ENCODE measurements at places on chromosomes 6 and 20. TPM values are rescaled to one million over a fixed set of nuclear protein-coding genes. Genes with fewer than 3 reads are reported as not detected.

DNA sequence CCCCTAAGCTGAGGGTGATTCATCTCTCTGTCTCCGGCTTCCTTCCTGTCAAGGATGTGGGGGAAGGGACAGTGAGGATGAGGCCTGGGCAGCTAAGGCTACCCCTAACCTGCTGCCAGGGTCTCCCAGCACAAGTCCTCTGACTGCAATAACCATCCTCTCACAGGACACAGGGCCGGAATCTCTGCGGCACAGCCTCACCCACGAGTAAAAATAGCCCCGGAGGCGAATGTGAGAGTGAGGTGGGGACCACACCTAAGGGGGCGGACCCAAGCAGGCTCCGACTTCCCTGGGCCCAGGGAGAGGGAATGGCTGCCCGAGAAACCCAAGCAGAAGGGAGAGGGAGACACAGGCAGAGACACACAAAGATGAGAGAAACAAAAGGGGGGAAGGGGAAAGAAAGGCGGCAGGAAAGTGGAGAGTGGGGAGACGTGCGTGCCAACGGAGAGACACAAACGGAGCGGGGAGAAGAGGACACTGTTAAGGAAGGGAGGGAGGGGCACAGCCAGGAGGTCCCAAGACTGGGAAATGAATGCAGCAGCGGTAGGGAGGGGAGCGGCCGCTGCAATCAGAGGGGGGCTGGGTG lies 1.4 kb downstream of the CLIC1 start:
- no peak for DNase-seq

DNA sequence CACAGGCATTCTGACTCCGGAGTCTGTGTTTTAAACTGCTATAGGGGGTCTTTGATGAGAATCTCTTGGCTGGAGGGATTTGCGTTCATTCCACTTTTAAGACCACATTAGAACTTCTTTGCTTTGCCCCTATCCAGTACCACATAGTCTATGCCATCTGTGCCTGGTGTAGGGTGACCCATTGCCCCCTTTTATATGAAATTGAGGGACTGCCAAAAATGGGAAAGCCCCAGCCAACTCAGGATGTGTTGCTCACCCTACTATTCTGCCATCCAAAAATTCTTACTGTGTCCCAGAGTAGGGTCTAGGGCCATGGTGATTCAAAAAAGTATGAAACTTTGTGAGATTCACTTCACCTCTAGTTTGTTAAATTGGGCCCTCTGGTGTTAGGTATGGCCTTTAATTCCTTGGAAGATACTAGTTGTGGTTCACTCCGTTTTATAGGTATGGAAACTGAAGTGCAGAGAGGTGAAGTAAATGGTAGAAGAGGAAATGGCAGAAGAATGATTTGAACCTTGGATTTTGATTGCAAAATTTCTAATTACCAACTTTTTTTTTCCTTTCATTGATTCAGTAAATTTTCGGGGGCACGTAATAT lies 1.4 kb downstream of the PFDN4 start:
- no peak for DNase-seq

- DNase-seq, result no peak
Observed at GRCh38 chr6:134458857-134459657, 141.1 kb upstream of the SGK1 start.

DNA sequence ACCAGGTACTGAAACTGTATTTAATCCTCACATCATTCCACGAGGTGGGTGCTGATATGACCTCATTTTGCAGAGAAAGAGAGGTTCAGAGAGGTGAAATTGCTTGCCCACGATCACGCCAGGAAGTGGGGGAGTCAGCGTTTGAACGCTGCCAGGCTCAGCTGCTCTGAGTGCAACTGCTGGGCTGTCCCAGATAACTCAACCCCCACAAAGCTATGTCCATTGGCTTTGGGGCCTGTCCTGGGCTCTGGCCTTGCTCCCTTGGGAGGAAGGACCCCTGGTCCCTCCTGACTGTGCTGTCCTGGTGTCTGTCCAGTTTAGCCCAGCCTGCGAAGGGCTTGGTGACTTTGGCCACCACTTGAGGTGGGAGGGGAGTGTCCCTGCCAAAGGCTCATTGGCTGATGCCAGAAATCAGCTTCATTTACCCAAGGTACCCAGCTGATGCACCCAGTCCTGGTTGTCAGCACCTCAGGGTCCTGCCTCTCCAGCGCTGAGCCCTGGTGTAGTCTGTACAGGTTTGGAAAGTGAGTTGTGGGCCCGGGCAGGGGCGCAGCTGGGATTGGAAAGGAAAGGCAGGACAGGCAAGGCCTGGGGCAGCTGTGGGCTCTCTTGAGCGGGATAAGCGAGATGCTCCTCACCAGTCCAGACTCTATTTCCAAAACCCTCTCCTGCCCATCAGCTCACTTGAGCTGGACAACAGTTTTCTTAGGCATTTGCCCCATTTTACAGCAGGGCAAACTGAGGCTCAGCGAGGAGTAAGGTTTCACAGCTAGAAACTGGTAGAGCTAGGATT lies 38.5 kb downstream of the SUN5 start:
- peak; percentile 80 for DNase-seq

GRCh38 chr6:93021235-93021915 lies 398.0 kb downstream of the EPHA7 start:
- DNase-seq, result no peak

DNA sequence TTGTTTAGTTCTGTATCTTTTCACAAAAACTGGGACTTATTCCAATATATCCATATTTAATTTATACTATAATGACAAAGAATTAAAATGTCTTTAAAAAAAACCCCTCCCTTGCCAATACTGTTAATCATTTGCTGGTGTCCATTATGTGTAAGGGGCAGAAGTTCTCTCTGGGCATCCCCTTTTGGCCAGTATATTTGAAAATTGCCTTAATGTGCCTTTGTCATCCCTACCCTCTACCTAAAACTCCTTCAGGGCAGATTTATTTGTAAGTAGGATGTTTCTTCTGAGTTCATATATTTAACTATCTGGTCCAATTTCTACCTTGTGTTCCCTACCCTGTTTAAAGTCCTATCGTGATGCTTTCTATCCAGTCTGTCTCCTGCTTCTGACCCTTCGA lies 62.9 kb downstream of the ARHGAP18 start:
- DNase-seq, result no peak

- DNase-seq, result peak; percentile 93
Observed at GRCh38 chr6:87731818-87732661, 30.0 kb upstream of the AKIRIN2 start.

- DNase-seq, result no peak
Observed at GRCh38 chr20:63826753-63827152, 4.3 kb downstream of the ZBTB46 start.

- no peak for DNase-seq
Observed at GRCh38 chr20:17833036-17833674, 133.4 kb downstream of the BANF2 start.

DNA sequence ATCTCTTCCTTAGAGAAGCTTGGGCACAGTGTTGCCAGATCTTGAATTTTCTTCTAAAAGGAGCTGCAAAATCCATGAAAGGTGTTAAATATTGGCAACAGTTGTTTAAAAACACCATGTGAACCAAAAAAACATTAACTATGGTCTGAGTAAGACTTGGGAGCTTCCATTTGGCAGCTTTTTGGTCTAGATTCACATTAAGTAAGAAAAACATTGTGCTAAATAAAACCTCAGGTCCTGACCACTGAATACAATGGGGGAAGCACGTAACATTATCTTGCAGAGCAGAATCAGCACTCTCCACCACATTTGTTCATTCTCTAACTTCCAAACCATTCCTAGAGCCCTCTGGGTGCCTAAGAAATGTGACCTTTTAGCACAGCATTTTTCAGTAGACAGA lies 437.6 kb upstream of the PLCB4 start:
- no peak for DNase-seq

DNA sequence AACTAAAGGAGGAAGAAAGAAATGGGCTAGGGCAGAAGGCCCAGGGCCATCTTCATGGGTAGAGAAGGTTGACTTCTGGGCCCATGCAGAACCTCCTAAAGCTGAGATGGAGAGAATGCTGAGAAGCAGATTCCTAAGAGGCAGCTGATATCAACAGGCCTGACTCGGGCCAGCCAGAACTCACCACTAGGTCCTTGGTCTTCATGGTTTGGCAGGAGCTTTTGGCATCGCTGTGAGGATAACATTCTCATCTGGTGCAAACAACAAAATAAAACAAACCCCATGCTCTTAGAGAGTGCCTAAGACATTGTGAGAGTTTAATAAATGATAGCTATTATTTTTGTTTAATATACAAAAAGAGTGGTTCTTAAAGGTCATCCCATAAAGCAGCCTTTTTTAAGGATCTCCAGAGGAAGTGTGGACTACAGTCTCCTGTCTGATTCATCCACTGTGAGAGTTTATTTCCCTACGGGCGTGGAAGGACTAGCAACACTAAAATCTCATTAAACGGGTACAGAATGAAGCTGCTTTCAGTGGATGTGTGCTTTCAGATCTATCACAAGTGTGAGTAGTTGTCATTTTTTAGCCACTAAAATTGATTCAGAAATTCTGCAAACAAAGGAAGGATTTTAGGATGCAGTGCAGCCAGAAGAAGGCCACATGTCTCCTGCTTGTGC lies 160.0 kb downstream of the PLCB4 start:
- no peak for DNase-seq

- no peak for DNase-seq
Observed at GRCh38 chr20:3102575-3103368, 18.2 kb upstream of the AVP start.

- DNase-seq, result no peak
Observed at GRCh38 chr20:991850-992249, 10.3 kb downstream of the RSPO4 start.

DNA sequence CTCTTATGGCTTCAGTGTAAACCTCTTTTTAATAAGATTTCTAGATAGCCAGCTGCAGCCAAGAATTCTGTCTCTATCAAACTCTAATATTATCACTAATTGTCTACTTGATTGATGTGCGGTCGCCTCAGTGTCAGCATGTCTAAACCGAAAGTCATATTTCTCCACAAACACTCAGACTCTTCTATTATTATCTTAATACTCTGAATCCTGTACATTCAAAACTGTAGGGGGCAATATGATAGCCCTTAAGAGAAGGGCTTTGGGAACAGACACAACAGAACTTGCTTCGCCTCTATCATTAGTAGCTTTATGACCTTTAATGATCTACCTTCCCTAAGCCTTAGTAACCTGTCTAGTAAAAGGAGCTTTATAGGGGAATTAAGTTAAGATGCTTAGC lies 379.7 kb upstream of the PTCHD4 start:
- no peak for DNase-seq

DNA sequence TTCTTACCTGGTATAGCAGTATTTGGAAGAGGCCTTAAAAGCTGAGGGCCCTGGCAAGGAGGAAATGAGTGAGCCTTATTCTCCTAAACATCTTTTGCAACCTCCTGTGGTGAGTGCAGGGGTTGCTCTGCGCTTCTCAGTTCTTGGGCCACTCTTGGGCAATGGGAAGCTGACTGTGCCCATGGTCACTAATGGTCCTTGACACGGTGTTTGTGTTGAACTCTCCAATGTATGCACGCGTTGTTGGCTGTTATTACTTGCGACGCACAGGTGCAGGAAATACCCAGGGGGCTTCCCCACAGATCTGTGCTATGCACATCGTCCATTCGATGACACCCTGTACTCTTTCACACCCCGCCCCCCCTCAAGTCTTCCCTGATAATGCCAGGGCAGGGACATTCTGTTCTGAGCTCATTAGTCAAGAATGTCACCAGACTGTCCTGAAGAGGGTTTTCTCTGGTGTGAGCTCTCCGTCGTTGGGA lies 79.7 kb downstream of the EDN1 start:
- DNase-seq, result no peak

GRCh38 chr20:31678389-31679356 lies 41.0 kb downstream of the COX4I2 start:
- DNase-seq, result no peak

GRCh38 chr6:15421945-15422733 lies 176.3 kb downstream of the JARID2 start:
- no peak for DNase-seq

- DNase-seq, result no peak
Observed at GRCh38 chr6:99559057-99559456, 9.4 kb downstream of the CCNC start.

Gene LPA
- not detected for total RNA-seq

Gene MYH7B
- 0.06 TPM for total RNA-seq

Gene NKAIN4
- total RNA-seq, result not detected

Gene NHLRC1
- total RNA-seq, result 2.1 TPM

Gene MOCS1
- 70.0 TPM for total RNA-seq

Gene NMBR
- not detected for total RNA-seq

Gene ERVFRD-1
- 0.13 TPM for total RNA-seq

Gene UNC5CL
- 0.48 TPM for total RNA-seq

Gene BPIFA1
- not detected for total RNA-seq

Gene OOEP
- total RNA-seq, result not detected

Gene STXBP5
- total RNA-seq, result 17.1 TPM

Gene MAFB
- total RNA-seq, result 86.0 TPM

Gene CDS2
- 56.8 TPM for total RNA-seq

All from mesenteric fat pad (tissue), 1 donor.